ENCODE measurements at places on chromosomes 5 and 9.

DNA sequence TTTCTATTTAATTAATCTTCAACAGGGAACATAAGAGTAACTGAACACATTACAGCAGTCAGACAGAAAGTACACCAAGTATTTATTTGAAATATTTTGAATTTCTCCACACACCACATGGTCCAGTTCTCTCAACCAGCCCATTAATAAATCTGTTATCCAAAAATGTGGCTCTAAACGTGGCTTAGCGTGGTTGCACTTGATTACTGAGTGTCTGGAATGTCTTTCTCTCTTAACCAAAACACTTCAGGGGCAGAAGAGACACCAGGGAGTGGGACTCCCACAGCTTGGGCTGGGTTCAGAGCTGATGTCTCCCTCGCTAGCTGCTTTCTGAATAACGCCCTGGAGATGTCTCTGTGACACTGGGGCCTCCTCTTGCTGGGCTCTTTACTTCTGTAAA, 52.6 kb upstream of the FANCC start:
- no peak for DNase-seq

DNA sequence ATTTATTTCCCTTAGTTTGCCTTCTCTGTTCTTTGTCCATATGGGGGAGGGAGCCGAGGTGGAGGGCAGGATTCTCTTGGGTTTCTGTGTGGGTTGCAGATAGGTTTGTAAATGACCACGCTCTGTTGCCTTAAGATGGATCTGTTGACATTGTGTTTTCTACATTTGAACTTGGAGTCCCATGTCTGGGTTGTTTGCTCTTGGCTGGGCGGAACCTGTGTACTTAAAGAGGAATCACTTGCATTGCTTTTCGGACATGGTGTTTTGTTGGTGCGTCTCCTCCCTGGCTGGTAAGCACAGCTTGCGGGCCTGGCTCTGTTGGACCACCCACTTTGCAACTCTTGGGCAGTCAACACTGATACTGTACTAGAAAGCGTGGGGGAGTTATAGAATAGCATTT, 45.9 kb downstream of the EHMT1 start:
- no peak for DNase-seq

DNA sequence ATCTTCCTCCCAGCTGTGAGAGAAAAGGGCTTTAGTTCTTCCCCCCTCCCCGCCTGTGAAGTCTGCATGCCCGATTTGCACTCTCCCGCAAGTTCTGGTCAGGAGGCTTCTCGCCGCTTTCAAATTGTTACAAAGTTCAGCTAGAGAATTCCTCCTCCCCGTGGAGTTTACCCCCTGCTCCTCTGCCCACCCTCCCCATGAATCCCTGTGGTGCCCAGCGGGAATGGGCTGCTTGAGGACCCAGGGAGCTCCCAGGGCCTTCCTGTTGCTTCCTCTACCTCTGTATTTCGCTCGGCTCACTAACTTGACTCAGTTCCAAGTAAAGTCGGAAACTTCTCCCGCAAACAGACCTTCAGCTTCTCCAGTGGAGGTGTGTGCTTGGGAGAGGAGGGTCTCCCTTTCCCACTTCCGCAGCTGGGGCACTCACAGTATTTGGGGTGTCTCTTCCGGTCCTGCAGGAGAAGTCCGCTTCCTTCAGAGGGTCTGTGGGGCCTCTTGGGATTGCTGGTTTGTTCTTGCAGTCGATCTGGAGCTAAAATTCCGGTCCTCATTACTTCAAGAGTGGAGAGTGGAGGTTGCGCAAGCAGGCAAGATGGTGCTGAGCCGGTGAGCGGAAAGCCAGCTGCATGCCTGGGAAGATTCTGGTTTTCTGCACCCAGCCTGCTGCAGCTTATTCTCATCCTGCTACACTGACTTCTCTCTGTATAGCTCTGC, 97.8 kb downstream of the ADAMTS12 start:
- DNase-seq: no peak

GRCh38 chr5:8062521-8062920, 193.6 kb downstream of the MTRR start:
- no peak for DNase-seq

- no peak for DNase-seq
These were observed 145.3 kb downstream of the TTLL11 start for GRCh38 chr9:121947775-121948174.

- DNase-seq: peak; percentile 42
These were observed at the start of gene LMX1B for GRCh38 chr9:126613651-126614050. Gene LMX1B, plus strand, starts transcription at chr9:126613928. Its CDS starts 522 bp downstream, at chr9:126614450.

GRCh38 chr9:16715404-16715803, 155.1 kb downstream of the BNC2 start:
- no peak for DNase-seq

- DNase-seq: no peak
These were observed 398.3 kb downstream of the NTRK2 start for GRCh38 chr9:85067792-85068191.

GRCh38 chr9:136341042-136341655, 13.8 kb downstream of the GPSM1 start:
- DNase-seq: no peak

GRCh38 chr5:139273572-139274289, 19.8 kb upstream of the MATR3 start:
- DNase-seq: peak; percentile 97

GRCh38 chr9:121503444-121503843, 3.8 kb upstream of the GGTA1 start:
- peak; percentile 80 for DNase-seq

GRCh38 chr5:10860645-10861422, 99.8 kb upstream of the DAP start:
- DNase-seq: no peak

DNA sequence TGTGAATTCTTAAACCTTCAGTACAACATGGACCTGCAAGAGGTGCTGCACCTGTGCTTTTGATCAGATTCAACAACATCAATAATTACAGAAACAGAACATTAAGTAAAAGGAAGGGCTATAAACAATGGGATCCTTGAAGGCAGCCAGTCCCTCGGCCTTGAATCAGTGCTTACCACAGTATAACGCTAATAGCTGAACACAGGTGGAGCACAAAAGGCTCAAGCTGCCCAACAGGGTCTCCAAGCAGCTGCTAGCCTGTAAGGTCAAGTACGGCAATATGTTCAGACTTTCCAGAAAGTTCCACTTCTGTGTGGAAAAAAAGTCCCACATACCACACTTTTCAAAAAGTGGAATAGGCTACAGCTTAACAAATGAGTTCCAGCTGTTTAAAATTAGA, 61.9 kb upstream of the ITGA1 start:
- DNase-seq: no peak

- DNase-seq: no peak
These were observed 10.9 kb downstream of the AK1 start for GRCh38 chr9:127866535-127866934.

- peak; percentile 3 for DNase-seq
These were observed 72.4 kb upstream of the NTRK2 start for GRCh38 chr9:84597131-84597530.

- no peak for DNase-seq
These were observed 958.5 kb downstream of the DTWD2 start for GRCh38 chr5:118029807-118030206.

DNA sequence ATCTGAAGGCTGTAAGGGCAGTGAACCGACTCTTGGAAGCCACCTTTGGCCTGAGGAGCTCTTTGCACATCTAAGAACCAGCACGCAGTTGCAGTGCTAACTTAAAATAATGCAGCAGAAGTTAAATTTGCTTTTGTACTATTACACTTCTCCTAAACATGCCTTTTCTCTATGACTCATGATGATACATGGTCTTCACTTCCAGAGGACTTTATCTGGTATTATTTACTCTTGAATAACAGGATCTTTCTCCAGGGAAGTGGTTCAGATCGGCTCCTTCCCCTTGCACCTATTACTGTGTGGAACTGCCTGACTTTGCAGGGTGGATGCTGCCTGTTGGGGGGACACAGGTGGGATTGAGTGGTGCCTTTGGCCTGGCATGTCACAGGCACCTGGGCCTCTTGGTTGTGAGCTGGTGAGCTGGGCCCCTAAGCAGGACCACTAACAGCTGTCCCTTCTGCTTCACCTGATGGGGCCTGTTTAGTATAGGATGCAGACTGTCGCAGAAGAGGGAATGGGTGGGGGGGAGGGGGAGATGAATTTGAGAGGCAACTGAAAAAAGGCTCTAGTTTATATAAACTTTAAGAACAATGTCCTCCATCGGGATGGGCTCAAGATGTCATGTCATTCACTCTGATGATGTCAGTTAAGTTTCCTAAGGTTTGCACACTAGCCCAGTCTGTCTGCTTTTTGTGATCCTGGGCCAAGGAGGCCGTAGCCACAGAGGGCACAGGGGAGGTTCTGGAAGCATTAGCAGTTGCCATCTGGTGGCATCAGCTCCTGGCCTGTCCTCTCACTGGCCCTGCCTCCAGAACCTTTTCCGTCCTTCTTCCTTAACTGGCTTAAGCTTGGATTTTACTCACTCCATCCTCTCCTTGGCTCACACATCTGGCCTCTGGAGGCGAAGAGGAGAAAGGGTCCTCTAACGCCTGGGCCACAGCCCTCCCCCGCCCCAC, 33.9 kb upstream of the GABBR2 start:
- no peak for DNase-seq

DNA sequence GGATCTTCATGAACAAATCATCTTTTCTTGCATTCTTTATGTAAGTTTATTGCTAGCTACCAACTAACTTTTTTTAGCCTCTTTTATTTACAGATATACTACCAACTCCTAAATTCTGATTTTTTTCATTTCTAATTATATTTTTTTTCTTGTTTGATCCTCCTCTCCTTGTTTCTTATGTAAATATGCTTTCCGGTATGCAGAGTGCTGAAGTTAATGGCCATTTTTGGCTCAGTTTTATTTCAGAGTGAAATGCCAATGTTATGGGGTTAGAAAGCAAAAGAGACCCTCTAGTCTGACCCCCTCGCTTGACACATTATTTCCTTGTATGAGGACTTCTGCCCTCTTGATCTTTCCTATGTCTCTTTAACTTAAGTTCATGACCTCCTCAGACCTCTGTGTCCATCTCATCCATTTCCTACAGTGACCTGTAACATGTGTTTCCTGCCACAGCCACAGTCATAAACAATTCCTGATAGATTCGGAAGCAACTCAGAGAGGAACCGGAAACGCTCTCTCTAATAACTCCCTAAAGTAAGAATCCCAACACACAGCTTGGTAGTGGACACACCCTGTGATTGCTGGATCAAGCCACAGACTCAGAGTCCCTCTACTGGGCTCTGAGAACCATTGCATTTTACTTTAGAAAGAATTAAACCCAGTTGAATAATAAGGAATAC, 42.9 kb upstream of the AFAP1L1 start:
- DNase-seq: peak; percentile 86

- DNase-seq: peak; percentile 17
These were observed 57.9 kb upstream of the CCNG1 start for GRCh38 chr5:163379298-163380155.

DNA sequence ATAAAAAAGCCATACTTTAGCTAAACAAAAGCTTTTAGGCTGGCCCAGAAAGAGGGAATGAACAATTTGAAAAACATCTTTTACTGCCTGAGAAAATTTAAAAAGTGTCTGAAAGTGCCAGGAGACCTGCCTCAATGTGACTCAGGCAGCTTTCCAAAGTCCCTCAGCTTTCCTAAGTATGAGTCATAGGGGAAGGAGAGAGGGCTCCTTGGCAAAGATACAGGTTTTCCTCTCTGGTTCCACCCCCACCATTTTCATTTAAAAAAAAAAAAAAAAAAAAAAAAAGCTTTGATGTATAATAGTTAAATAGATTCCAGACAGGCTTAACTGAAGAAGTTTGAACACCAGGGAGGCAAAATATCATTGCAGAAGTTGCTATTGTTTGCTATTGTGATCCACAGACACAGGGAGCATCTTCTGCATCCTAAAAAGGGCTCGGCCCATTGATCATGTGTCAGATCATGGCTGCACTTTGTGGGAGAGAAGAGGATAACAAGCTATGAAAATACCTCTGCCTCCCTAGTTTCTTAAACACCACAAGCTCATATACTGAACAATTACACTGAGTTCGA, 71.5 kb downstream of the MRPS27 start:
- no peak for DNase-seq

GRCh38 chr5:41296066-41296465, 82.7 kb upstream of the C6 start:
- no peak for DNase-seq

DNA sequence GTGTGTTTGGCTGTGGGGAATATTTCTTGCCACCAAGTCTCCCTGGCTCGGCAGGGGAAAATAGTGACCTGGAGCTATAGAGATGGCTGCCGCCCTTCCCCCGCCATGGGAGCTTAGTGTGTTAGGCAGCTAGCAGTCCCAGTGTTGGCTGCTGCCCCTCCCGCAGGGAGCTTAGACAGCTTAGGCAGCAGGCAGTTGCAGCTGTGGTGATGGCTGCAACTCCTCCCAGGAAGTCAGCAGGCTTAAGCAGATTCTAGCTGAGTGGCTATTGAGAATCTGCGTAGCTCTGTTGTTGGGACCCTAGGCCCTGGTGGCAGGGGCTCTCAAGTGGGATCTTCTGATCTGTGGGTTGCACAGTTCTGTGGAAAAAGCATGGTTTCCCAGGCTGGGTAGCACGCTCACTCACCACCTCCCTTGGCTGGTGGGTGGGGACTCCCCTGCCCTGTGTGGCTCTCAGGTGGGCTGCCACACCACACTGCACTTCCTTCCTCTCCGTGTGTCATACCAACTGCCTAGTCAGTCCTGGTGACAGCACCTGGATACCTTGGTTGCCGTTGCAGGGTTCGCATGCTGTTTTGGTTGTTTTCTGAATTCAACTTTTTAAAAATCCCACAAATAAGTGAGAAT, 9.3 kb downstream of the OR1N2 start:
- no peak for DNase-seq

DNA sequence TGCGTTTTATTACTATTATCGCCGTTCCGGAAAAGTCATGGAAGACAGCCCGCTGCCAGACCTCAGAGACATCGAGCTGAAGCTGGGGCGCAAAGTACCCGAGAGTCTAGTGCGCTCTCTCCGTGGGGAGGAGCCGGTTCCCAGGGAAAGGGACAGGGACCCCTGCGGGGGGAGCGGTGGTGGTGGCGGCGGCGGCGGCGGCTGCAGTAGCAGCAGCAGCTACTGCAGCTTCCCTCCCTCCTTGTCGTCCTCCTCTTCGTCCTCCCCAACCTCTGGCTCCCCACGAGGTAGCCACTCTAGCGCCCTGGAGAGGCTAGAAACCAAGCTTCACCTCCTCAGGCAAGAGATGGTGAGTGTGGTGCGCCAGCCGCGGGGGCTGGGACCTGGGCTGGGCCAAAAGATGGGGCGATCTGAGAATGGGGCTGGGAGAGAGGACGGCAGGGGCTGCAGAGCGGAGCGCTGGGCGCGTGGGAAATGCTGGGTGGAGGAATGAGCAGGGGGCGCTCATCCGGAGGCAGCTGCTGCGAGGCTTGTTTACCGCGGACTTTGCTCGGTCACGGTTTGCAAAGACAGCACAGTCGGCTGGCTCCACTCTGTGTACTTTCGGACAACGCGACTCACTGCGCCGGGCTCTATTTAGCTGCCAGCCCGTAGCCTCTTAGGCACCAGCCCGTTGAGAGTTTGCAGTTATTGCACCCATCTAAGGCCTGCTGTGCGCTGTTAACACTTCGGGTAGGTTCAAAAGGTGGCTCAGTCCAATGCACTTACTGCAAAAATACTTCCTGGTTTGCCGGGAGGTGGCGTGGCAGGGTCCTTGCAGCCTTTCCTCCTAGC, 1.1 kb downstream of the LURAP1L start:
- peak; percentile 22 for DNase-seq
